ENCODE measurements at places on chromosomes 4 and X.

DNA sequence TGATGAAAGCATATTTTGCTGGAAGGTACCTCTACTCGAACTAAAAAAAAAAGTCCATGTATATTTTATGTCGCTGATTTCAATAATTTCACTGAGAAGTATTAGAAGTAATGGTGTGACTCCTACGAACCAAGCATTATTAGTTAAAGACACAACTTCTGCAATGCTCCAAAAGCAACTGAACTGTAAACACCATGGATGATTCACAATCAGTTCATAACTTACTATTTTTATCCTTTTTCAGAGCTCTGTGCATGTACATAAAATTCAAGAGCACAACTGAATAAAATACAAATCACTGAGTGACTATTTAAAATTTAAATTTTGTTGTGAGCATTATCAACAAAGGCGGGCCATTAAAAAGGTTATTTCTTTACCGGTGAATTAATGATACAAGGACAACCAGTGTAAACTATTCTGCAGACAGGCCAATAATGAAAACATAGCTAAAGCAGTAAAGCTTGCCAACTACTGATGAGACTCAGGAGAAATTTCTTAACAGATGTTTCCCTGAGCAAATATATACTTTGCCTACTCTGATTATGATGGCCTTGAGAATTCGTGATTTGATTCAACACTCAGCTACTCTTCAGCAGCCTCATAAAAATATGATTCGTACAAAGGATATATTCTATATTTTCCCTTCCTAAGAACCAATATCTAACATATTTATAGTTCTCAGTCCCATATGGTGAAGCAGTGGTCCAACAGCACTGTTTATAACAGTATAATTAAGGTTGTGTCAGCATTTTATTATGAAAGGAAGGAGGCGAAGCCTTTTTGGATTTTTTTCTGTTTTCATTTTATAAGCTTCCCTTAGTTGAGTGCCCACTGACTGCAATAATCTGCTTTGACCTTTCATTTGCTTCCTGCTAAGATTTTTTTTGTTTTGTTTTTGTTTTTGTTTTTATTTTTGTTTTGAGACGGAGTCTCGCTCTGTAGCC, 62.8 kb upstream of the NEIL3 start:
- peaks cover 20% of the 10 kb centered on the region for H3K4me1 ChIP-seq
- no peak for DNase-seq
- no peak overlapping the region for H3K27ac ChIP-seq
- H3K27me3 ChIP-seq, result peaks cover 8% of the 10 kb centered on the region
- H3K4me3 ChIP-seq, result no peak overlapping the region
- peaks cover 3% of the 10 kb centered on the region for H3K36me3 ChIP-seq

GRCh38 chr4:54169176-54169575, 59.9 kb upstream of the PDGFRA start:
- H3K27me3 ChIP-seq, result peaks cover 5% of the 10 kb centered on the region
- no peaks in the 10 kb centered on the region for H3K4me1 ChIP-seq

- DNase-seq, result no peak
- H3K4me3 ChIP-seq, result no peak overlapping the region
- H3K27me3 ChIP-seq, result no peaks in the 10 kb centered on the region
- H3K27ac ChIP-seq, result no peak overlapping the region
- no peaks in the 10 kb centered on the region for H3K4me1 ChIP-seq
- no peaks in the 10 kb centered on the region for H3K36me3 ChIP-seq
Observed at GRCh38 chr4:12122316-12122715, 693.6 kb upstream of the HS3ST1 start.

DNA sequence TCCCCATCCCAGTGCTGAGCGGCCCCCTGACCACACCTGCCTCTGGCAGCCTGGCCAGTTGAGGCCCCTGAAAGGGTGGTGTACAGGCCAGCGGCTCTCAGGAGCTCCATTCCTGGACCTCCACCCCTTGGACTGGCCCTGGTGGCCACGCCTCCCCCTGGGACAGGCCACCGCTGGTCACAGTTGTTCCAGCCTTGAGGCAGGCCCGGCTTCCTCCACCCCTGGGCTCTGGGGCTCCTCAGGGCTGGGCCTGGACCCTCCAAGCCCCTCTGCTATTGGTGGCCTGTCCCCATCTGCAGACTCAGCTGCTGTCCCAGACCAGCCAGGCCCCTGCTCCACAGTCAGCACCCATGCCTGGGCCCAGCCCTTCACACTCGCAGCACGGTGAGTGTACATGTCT, 93.2 kb upstream of the NKX1-1 start:
- H3K27me3 ChIP-seq, result no peaks in the 10 kb centered on the region
- no peak overlapping the region for H3K4me3 ChIP-seq
- H3K27ac ChIP-seq, result no peak overlapping the region
- H3K4me1 ChIP-seq, result no peaks in the 10 kb centered on the region

DNA sequence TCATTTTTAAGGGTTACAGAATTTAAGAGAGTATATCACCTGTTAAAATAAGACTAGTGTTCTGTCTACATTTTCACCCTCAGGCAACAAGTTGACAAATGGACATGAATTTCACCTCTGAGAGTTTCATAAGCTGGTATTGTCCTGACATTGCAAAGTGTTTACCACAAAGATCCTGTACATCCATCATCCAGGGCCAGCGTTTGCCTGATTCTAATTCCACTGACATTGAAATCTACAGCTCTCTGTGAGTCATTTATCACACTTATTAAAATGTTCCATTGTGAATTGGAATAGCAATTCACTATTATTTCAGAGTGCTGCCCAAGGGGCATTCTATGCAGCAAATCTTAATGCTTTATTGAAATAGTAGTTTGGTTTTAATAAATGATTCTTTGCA, 1499.4 kb upstream of the PCDH7 start:
- H3K27me3 ChIP-seq, result no peaks in the 10 kb centered on the region
- H3K36me3 ChIP-seq, result no peaks in the 10 kb centered on the region
- DNase-seq, result no peak
- H3K4me3 ChIP-seq, result no peak overlapping the region

DNA sequence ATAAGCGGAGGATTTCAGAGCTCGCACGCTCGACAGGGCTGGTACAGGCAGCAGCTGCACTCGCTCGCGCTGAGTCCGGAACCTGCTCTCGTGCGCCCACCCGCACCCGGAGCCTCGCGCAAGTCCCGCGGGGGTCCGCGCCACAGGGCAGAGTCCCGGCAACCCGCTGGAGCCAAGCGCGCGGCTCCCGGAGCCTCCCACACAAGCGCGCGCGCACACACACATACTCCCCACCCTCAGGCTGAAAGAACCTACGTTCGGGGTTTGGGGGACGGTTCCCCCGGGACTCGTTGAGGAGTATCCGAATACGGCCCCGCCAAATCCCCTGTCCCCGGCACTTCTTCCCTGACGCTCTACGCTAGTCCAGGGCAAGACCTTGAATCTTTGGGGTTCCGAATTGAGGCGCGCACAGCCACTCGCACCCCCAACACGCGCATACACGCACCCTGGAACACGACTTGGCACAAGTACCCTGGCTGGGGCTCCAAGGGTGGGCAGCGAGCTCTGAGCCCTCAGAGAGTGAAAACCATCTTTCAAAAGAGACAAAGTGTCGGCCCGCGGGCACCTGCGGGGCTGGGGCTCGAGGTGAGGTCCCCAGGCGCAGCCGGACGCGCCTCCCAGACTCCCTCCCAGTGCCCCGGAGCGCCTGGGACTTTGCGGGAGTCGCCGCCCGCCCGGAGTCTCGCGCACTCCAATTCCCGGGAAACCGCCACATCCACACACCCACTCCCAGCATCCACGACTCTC, 952 bp downstream of the ANOS1 start:
- DNase-seq, result no peak
- no peaks in the 10 kb centered on the region for H3K4me1 ChIP-seq
- no peaks in the 10 kb centered on the region for H3K36me3 ChIP-seq
- H3K4me3 ChIP-seq, result no peak overlapping the region

DNA sequence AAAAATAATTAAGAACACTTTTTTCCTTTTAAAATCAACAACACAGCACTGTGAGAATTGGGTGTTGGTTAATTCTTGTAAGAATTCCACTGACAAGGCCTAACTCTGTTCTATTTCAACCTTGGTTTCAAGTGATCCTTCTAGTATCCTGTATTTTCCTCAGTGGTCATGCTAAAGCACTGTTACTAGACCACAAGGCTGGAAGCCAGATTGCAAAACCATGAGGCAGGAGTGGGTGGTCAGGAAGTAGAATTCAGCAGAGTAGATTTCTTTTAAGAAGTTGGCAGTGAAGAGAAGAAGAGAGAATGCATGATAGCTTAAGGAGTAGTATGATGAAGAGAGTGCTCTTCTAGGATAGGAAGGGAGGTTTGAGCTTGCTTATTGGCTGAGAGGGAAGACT, 71.6 kb upstream of the LEF1 start:
- no peak overlapping the region for H3K4me3 ChIP-seq
- no peak for DNase-seq
- H3K27ac ChIP-seq, result no peak overlapping the region

DNA sequence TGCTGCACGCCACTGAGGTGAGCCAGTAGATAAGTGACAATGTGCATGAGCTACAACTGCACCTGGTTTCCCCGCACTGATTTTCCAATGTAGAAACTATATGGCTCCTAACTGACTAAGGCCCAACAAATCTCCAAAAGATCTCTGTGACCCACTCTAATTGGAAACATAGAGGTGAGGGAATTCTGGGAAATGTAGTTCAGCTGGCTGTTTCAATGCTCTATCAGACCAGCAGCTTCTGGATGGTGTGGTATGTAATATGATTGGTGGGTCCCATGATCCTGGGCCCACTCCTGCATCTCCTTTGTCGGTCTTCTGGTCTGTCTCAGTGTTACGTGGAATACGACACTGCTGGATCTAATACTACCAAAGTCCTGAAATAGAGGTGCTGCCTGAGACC, 18.6 kb downstream of the CCDC160 start:
- no peaks in the 10 kb centered on the region for H3K36me3 ChIP-seq
- no peak for DNase-seq
- H3K27ac ChIP-seq, result no peak overlapping the region
- peaks cover 1% of the 10 kb centered on the region for H3K27me3 ChIP-seq
- H3K4me3 ChIP-seq, result no peak overlapping the region
- H3K4me1 ChIP-seq, result peaks cover 1% of the 10 kb centered on the region

DNA sequence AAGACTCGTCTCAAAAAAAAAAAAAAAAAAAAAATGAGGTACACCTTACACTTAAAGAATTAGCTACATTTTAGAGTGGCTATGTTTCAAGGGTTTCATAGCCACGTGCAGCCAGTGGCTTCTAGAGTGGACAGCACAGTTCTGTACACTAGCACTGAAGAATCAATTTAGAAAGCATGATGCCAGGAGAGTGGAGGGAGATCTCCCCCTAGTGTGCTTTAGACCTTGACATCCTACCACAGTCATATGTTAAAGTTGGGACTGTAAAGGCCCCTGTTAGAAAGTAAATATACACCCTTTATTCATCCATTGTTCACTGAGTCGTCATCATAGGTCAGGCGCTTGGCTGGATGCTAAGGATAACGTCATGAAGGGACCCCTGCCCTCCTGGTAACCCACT, 179.4 kb downstream of the QDPR start:
- no peak overlapping the region for H3K27ac ChIP-seq
- H3K4me1 ChIP-seq, result peaks cover 23% of the 10 kb centered on the region
- H3K4me3 ChIP-seq, result no peak overlapping the region
- peaks cover 14% of the 10 kb centered on the region for H3K27me3 ChIP-seq
- no peak for DNase-seq

DNA sequence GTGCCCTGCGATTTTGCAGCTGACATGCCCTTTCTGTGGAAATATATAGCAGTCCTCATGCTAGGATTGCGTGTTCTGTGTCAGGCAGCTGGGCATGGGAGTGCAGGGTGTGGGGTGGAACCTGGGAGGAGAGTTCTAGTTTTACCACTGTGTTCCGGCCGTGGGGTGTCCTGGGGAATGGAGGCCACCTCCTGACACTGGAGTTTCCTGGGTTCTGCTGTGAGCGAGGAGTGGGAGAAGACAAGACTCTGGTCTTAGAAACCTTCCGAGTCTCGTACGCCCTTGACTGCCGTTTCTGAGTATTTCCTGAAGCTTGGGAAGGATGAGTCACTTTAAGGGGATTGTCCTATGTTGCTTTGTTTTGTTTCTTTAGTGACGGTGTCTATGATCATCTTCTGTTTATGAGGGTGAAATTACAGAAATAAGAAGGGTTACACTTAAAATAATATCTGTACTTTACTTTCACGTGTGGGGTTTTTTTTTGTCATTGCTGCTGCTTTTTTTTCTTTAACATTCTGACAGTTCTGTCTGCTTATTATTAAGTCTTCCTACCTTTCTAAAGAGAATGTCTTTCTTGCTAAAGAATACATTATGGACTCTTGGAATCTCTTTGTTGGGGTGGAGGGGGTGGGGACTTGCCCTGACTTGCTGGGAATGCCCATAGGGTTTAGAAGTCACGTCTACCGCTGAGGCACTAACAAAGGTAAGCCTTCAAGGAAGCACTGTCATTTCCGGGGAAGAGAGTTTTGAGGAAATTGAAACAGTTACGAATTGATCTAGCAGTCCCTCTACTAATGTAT, 19.1 kb downstream of the CD99 start:
- H3K4me1 ChIP-seq, result peaks cover 67% of the 10 kb centered on the region
- H3K27me3 ChIP-seq, result no peaks in the 10 kb centered on the region
- peak overlapping the region; percentile 71 for H3K4me3 ChIP-seq
- peak; percentile 42 for DNase-seq
- peaks cover 43% of the 10 kb centered on the region for H3K36me3 ChIP-seq

DNA sequence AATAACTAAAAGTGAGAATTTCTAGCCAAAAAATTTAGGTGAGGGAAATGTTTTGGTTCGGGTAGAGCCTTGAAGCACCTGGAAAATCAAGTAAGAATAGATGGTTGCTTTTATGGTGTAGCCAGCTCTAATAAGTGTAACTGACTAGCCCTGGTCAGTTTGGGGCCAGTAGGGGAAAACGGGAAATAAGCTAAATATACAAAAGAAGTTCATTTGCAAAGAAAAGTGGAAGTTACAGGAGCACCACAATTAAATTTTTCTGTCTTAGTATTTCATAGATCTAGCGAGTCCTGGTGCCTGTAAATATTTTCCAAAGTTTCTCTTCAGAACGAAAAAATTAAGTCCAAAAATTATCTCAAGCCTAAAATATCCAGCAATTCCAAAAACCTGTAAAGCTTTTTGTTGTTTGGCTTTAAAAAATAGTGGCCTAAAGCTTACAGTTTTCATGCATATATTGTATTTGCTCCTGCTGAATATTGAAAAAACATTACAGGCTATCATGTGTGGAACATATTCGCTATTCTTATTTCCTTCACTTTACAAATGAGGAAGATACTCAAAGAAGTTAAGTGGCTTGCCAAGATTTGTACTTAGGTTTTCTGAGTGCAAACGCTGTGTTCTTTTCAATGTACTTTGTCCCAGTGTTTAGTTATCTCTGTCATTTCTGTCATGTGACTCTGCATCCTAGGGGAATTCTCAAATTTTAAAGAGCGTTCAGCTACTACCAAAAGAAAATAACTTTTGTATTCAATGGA, 7.3 kb upstream of the PTPN13 start:
- no peak overlapping the region for H3K4me3 ChIP-seq
- no peaks in the 10 kb centered on the region for H3K36me3 ChIP-seq
- no peak for DNase-seq
- peaks cover 14% of the 10 kb centered on the region for H3K27me3 ChIP-seq
- no peak overlapping the region for H3K27ac ChIP-seq
- H3K4me1 ChIP-seq, result peaks cover 1% of the 10 kb centered on the region
